Stimulated activated CD4-positive, alpha-beta T cell treated with anti-CD3 and anti-CD28 coated beads, Interleukin-2, amount 100 ng/mL, for 4 hours (primary cell): ENCODE measurements at places on chromosomes 12 and 14.

- no peak for DNase-seq
Observed at GRCh38 chr12:61896436-61896835, 363.8 kb upstream of the USP15 start.

GRCh38 chr12:90064852-90065801 lies 356.5 kb upstream of the ATP2B1 start:
- no peak for DNase-seq

GRCh38 chr12:72057330-72057914 lies 118.8 kb downstream of the TPH2 start:
- no peak for DNase-seq

- DNase-seq = peak; percentile 50
Observed at GRCh38 chr14:24279301-24280186, 8.1 kb upstream of the RABGGTA start.

- no peak for DNase-seq
Observed at GRCh38 chr14:61551384-61551783, 143.9 kb upstream of the HIF1A start.

GRCh38 chr14:80780500-80780899 lies 161.0 kb downstream of the CEP128 start:
- DNase-seq = no peak

GRCh38 chr12:89874146-89874545 lies 165.5 kb upstream of the ATP2B1 start:
- no peak for DNase-seq

- no peak for DNase-seq
Observed at GRCh38 chr12:6314776-6315175, 4.3 kb downstream of the PLEKHG6 start.

- no peak for DNase-seq
Observed at GRCh38 chr14:93017301-93017797, 94.4 kb downstream of the CHGA start.

DNA sequence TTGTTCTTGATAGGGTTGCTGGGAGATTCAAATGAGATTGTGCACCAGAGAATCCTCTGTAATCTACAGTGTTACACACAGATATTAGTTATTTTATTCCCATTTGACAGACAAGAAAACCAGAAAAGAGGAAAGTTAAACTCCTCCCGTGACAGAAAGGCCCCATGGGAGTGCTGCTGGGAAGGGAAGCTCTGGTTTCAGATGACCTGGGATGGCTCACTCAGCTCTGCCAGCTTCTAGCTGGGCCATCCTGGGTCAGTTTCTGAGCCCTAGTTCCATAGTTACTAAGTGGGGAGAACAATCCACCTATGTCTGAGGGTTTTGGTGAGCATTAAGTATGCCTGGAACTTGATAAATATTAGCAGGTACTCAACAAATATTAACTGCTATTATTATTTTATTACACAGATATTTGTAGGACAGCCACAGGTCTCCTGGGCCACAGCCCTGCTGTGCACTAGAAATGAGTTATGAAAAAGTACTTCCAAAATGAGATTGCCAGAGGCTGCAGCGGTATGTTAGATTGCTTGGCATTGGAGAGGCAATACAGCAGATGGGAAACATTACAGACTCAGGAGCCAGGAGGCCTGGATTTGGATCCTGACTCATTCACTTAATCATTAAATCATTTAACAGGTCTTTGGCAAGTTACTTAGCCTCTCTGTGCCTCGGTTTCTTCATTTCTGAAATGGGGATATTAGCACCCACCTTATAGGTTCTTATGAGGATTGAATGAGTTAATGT lies 47.1 kb upstream of the STON2 start:
- DNase-seq = no peak

DNA sequence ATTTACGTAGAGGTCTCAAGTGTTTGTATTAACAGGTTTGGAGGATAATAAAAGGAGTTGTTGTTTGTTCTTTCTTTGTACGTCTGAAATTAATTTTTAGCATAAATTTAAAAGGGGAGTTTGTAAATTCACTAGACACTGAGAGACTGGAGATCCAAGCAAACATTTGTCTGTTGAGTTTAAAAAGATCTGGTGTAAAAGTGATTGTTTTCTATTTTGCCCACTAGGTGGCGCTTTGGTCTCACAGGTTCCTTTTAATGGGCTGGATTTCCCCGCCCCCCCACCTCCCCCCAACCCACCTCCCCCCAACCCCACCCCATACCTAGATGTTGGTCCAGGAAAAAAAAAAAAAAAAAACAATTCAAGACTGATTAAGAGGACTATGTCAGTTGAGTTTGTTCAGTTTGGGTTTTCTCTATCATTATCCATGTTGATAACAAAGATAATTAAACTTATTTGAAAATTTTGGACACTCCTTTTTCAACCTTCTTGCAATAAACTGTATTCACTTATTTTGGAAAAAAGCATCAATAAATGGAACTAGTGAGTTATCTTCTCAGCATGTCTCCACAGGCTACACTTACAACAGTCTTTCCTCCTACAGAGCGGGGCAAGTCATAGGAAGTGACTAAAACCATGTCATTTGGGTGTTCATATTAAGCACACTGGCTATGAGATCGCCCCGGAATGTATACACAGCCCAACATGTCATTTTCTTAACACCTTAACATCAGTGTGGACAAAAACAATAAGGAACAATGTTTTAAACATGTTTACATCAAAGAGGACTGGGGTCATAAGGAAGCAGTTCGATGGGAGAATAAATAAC lies 841.1 kb downstream of the NRXN3 start:
- no peak for DNase-seq

DNA sequence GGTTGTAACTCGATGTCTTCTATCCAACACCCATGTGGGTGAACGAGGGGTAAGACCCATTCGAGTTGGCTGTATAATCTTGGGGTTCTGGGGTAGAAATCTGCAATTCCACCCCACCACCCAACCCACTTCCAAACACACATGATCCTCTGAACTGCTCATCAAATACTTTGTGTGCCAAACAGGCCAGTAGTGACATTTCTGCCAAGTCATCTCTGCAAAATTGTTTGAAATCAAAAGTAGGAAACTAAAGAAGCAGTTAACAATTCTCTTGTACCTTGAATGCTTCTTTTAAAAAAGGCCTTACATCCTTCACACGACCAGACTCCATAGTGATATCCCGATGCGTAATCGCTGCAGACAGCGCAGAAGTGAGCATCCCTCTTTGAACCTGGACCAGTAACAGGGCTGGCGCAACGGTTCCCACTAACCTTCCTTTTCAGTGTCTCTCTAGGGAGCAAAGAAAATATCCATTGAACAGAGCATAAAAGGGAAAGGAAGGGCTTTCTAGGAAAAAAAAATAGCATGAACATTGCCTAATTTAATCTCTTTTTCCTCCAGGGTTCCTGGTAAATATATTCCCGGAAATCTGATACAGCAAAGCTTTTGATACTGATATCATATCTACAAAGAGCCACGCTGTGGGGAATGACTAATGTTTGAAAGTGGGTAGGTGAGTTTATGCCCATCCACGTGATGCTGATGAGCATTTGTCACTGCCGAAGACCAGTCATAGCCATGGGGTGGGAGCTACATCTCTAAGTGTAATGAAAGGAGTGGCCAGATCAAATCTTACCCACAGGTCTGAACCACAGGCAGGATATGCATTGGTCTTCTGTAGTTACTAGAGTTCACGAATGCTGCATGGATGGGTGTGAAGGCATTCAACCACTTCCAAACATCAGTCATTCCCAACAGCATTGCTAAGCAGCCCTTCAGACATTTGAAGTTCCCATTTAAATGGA lies 14.2 kb downstream of the ESR2 start:
- no peak for DNase-seq

GRCh38 chr14:60649875-60650372 lies 647 bp upstream of the SIX1 start:
- no peak for DNase-seq

- no peak for DNase-seq
Observed at GRCh38 chr12:69238589-69239351, 599 bp upstream of the CPSF6 start.
